Stimulated activated CD4-positive, alpha-beta T cell treated with anti-CD3 and anti-CD28 coated beads, Interleukin-12 subunit alpha, Interleukin-12 subunit beta, amount 100 ng/mL, for 4 hours (primary cell): ENCODE measurements at places on chromosomes 3 and 15.

- no peak for DNase-seq
These were observed 27.0 kb upstream of the CSPG5 start for GRCh38 chr3:47605652-47606051.

GRCh38 chr3:123651449-123652341, 66.8 kb upstream of the HACD2 start:
- DNase-seq: no peak

GRCh38 chr3:148625991-148626390, 71.7 kb upstream of the AGTR1 start:
- no peak for DNase-seq

DNA sequence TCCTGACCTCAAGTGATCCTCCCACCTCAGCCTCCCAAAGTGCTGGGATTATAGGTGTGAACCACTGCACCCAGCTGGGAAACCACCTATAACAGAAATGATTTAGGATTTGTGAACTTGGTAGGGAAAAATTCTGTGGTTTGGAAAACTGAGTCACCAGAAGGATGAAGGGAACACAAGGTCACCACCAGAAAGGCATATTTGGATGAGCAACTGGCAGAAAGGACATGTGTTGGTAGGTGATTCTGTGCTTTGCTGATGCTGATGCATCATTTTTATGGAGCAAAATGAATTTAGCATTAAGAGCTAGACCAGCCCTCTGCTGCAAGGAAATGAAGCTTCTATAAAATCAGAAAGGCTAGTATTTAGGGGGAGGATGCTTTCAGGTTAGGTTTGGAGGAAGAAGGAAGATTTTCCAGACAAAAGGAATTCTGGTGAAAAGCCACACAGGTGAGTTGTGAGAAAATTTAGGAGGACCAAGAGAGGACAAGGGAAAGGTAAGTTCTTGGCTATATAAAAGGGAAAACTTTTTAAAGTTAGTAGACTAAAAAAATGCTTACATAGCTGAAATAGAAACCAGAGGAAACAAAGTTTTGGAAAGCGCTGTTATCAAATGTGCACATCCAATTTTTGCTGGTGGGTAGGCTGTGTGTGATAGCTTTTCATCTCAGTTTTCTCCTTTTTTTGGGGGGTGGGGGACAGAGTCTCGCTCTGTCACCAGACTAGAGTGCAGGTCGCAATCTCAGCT, 3.6 kb downstream of the PXK start:
- no peak for DNase-seq

- no peak for DNase-seq
These were observed 30.6 kb upstream of the UBE3A start for GRCh38 chr15:25469377-25469776.

GRCh38 chr3:169579116-169579710, 84.3 kb downstream of the MECOM start:
- DNase-seq: no peak

DNA sequence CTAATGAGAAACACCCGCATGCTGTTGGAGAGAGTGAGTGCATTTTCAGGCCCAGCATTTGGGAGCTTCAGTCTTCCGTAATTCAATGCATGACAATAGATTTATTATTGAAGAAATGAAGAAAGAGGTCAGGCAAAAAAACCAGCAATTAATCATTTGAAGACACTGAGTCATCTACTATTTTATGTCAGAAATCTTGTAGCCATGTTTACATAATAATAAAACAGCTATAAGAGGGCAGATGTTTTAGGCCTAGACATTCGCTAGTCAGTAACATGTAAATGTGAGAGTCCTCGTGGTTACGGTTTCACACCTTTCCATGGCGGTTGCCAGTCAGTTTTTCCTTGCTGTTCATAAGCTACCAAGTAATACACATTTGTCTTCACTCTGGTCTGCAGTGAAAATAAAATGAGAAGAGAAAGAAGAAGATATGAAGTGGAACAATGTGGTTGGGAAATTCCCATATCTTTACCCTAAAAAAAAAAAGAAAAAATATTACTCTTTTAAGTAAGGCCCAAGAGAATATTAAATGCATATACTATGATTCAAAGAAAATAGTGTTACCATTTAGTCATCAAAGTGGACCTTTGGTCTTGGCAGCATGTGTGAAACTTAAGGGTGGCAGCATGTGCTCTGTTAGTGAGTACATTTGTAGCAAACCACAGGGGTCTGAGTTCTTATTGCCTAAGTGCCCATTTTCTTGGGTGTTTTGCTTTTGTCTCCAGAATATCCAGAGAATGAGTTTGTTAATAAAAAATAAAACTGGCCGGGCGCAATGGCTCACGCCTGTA, 140.5 kb upstream of the TBL1XR1 start:
- DNase-seq: peak; percentile 44

DNA sequence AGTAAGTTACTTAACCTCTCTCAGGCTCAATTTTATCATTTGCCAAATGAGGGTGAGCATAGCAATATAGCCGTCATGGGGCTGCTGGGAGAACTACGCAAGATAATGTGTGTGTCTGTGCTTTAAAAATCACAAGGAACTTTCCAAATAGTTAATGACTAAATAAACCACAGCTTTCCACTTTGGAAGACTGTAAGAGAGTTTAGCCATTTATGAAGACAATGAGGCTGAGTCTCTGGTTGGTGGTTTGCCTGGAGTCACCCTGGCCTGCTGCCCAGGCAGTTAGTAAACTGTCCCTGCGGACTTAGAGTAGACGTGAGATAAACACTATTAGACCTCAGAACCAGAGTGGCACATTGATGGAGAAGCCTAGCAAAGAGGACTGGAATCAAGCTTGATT, 357.7 kb downstream of the CLSTN2 start:
- DNase-seq: no peak

DNA sequence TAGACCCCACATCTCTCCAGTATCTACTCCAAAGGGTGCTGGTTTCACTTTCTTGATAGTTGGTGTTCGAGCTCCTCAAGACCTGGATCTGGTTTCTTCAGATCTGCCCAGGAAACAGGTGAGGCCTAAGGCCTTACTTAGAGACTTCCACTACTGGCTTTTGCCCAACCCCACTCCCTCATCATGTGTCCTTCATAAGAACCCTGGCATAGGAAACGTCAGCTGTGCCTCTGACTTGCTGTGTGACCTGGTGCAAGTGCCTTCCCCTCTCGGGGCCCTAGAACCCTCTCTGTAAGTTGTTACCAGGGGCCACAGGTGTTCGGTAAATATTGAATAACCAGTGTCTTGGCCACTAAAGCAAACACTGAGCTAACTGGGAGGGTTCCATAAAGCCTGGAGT, 3.9 kb downstream of the OXTR start:
- no peak for DNase-seq

DNA sequence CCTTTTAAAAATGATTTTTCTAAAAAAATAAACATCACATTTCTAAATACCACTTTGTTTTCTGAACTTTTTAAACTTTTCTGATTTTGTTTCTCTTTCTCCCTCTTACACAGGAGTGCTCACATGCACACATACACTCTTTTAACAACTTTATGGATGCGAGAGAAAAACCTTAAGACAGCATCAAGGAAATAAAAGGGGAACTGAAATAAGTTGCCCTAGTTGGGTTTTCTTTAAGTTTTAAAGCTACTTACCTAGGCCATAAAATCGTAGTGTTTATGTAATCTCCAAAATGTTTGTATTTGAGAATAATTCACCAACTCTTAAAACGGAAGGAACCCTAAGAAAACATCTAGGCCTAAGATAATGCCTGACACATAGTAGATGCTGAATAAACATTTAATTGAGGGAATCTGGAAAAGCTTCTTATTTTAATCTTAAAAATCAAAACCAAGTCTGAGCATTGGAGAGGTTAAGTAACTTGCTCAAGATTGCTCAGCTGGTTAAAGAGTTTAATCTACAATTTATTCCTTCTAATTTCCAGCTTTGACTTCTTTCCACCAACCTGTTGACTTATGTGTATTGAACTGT, 1.2 kb upstream of the BBX start:
- no peak for DNase-seq

DNA sequence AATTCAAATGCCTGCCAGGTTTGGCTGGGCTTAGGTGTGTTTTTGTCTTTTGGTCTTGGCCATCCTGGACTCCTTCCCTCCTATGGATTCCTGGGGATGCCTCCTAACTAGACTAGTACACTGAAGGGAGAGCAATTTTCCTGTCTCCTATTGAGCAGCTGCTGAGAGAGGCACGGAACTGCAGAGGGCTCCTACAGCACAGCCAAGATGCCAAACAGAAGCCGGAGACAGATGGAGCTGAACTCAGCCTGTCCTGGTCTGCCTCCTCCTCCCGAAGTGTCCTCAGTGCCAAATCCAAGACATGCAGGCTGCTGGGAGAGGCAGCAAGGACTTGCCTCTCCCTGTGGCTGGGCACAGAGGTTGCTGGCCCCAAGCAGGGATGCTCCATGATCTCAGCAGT, 256.6 kb upstream of the PROK2 start:
- no peak for DNase-seq

DNA sequence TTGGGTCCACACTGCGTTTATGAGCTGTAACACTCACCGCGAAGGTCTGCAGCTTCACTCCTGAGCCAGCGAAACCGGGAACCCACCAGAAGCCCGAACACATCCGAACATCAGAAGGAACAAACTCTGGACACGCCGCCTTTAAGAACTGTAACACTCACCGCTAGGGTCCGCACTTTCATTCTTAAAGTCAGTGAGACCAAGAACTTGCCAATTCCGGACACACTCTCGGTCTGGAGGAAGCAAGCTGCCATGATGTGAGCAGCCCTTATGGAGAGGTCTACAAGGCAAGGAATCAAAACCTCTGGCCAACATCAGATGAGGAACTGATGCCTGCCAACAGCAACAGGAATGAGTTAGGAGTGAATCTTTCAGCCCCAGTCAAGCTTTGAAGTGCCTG, 62.9 kb downstream of the SLC28A2 start:
- DNase-seq: no peak

DNA sequence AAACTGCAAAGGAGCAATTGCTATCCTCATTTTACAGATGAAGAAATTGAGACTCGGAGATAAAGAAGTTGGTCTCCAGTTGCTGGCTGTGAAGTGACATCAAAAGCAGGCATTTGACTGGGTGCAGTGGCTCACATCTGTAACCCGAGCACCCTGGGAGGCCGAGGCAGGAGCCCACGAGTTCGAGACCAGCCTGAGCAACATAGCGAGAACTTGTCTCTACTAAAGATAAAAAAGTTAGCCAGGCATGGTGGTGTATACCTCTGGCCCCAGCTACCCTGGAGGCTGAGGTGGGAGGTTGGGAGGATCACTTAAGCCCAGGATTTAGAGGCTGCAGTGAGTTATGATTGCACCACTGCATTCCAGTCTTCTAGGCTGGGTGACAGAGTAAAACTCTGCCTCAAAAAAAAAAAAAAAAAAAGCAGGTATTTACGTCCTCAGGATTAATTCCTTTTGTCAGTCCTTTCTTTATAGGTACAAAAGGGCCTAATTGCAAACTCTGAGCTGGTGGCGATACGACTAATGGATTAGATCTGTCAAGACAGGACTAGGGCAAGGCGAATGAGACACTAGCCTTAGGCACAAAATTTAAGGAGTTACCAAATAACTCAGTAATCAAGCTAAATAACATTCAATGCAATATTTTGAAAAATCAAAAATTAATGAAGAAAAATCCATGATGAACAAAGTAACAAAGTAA, 5.9 kb upstream of the DNASE1L3 start:
- no peak for DNase-seq
